Fibroblast of lung (primary cell): ENCODE measurements at places on chromosomes 1 and 21. TPM values are rescaled to one million over a fixed set of nuclear protein-coding genes. Genes with fewer than 3 reads are reported as not detected.
A peak's percentile ranks its signal among the peaks of the same experiment; 100 is the strongest.

DNA sequence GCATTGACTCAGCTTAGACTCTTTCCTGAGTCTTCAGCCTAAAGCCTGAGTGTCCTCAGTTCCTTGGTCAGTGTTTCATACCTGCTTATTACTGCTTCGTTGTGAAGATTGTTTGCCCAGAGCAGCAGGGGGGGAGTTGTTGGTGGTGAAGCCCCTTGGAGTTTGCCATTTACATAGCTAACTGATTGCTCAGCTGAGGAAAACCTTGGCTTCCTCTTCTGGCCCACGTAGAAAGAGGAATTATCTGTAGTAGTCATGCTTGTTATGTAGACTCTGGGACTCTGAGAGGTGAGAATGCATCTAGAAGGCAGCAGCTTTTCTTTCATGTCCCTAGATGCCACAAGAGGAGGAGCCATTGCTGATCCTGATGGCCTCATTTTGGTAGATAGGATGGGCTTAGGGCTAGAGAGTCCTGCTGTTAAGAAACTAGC lies 125.9 kb downstream of the MAST2 start:
- peak; percentile 44 for DNase-seq
- H3K4me1 ChIP-seq: peaks cover 8% of the 10 kb centered on the region
- H3K36me3 ChIP-seq: no peaks in the 10 kb centered on the region

DNA sequence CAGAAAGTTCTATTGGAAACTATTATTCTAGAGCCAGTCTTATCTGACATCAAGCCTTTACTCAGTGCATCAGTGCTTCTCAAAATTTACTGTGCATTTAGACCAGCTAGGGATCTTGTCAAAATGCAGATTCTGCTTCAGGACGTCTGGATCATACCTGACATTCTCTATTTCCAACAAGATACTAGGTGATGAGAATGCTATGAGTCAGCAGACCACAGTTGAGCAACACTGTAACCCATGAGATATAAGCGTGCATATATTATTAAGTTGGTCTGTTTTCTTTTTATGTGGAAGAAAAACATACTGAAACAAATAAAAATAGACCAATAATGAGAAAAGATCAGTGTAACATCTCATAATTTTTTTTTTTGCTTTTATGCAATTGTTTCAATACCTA lies 40.4 kb upstream of the KCNH1 start:
- no peak overlapping the region for H3K4me3 ChIP-seq
- H3K36me3 ChIP-seq: no peaks in the 10 kb centered on the region
- no peak overlapping the region for H3K27ac ChIP-seq
- H3K27me3 ChIP-seq: no peaks in the 10 kb centered on the region

DNA sequence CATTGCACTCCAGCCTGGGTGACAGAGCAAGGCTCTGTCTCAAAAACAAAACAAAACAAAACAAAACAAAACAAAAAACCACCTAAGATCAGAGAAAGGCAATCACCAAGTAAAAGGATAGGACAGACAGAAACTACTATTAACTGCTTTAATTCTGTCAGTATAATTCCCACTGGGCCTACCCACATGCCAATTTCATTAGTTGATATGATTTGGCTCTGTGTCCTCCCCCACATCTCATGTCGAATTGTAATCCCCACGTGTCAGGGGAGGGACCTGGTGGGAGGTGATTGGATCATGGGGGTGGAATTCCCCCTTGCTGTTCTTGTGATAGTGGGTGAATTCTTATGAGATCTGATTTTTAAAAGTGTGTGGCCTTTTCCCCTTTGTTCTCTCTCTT lies 27.2 kb upstream of the CAPZB start:
- no peak for DNase-seq
- no peaks in the 10 kb centered on the region for H3K27me3 ChIP-seq
- no peak overlapping the region for H3K4me3 ChIP-seq
- no peak overlapping the region for H3K27ac ChIP-seq

- no peaks in the 10 kb centered on the region for H3K27me3 ChIP-seq
- H3K36me3 ChIP-seq: no peaks in the 10 kb centered on the region
- H3K4me3 ChIP-seq: no peak overlapping the region
- H3K27ac ChIP-seq: no peak overlapping the region
- peaks cover 21% of the 10 kb centered on the region for H3K4me1 ChIP-seq
These were observed 182.8 kb downstream of the PSMG1 start for GRCh38 chr21:39000496-39000895.

DNA sequence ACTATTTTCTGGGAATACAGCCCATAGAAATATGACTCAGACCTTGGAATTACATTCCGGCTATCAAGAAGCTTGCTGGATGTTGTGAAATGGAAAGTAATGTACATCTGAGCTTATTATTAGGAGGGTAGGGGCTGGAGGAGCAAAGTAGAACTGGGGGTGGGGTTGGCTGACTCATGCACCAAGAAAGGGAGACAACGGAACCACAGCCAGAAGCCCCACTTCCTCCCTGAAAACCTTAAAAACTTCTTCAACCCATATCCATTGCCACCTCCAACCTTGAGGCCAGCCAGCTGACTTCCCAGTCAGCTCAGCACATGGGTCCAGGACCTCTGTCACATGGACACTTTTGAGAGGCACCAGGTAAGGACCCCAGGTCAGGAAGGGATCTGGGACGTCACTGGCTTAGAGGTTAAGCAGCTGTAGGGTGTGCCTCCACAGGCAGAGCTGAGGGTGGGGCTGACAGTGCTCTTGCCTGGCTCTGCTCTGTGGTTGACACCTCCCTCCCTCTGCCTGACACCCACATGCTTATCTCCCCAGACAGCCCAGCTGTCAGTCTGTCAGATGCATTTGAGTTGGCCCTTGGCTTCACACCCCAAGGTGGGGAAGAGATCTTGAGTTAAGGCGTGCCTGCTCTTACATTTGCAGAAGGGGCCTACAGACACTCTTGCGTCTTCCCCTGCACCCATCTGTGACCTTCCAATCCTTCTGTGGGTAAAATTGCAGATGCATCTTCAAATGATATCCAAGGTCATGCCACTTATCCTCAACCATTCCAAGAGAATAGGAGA lies 5.7 kb upstream of the ZNF683 start:
- H3K27ac ChIP-seq: peak overlapping the region; percentile 74
- peaks cover 9% of the 10 kb centered on the region for H3K4me1 ChIP-seq
- H3K4me3 ChIP-seq: no peak overlapping the region
- peak; percentile 99 for DNase-seq

Gene NTNG1
- 4.4 and 8.6 TPM in 2 replicates for total RNA-seq

Gene VASH2
- 0.17 and 1.0 TPM in 2 replicates for total RNA-seq

Gene LCE3E
- total RNA-seq: not detected in 2 replicates
